ENCODE measurements at places on chromosomes 3 and 15. TPM values are rescaled to one million over a fixed set of nuclear protein-coding genes. Genes with fewer than 3 reads are reported as not detected.
A peak's percentile ranks its signal among the peaks of the same experiment; 100 is the strongest.

Gene PFN2
- 4.4 TPM for total RNA-seq

Gene HACD2
- total RNA-seq = 23.9 TPM

Gene ANKRD34C
- total RNA-seq = not detected

DNA sequence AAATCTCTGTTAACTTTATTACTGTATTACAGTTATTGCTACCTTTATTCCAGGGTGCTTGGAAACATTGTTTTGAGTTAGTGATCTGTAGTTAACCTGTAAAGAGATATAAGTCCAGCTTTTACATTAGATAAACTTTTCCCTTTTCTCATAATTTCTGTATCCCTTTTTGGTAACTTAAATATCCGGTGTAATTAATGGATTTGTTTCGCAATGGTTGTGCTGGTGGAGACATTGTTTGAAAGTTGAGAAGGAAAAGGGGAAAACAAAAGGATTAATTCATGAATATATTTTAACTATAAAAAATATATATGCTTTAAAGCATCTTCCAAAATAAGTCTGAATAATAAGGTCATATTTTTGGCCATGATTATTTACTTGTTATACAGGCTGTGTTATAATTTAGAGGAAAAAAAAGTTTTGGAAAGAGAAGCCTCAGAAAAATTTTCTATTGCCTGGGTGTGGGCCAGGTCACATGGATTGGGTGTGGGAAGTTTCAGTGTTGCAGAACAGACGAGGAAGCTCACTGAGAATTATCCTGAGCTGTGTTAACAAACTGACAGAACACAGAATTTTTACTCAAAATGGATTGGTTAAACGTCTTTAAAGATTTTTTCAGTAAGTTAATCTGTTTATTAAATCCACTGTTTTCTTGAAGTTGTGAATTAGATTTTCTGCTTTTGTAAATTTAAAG is 27.7 kb upstream of the IL20RB start:
- no peak overlapping the region for H3K4me3 ChIP-seq
- peaks cover 4% of the 10 kb centered on the region for H3K36me3 ChIP-seq
- H3K27ac ChIP-seq = no peak overlapping the region
- H3K4me1 ChIP-seq = peaks cover 44% of the 10 kb centered on the region
- no peak for DNase-seq
- no peaks in the 10 kb centered on the region for H3K27me3 ChIP-seq

DNA sequence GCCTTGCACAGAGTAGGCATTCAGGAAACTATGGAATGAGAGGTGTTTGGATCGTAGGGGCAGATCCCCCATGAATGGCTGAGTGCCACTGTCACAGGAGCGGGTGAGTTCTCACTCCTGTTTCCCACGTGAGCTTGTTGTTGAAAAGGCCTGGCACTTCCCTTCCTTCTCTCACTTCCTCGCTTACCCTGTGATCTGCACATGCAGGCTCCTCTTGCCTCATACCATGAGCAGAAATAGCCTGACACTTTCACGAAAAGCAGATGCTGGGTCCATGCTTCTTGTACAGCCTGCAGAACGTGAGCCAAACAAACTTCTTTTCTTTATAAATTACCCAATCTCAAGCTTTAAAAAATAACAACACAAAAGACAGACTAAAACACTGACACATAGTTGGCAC is 55.4 kb downstream of the AGBL1 start:
- no peaks in the 10 kb centered on the region for H3K4me1 ChIP-seq
- no peak overlapping the region for H3K4me3 ChIP-seq
- no peak overlapping the region for H3K27ac ChIP-seq
- H3K27me3 ChIP-seq = peaks cover 8% of the 10 kb centered on the region
- DNase-seq = no peak

GRCh38 chr15:82788496-82788895 is 17.4 kb downstream of the FSD2 start:
- H3K4me3 ChIP-seq = no peak overlapping the region
- no peak for DNase-seq
- no peaks in the 10 kb centered on the region for H3K27me3 ChIP-seq
- H3K36me3 ChIP-seq = no peaks in the 10 kb centered on the region

- peak; percentile 84 for DNase-seq
- H3K27me3 ChIP-seq = no peaks in the 10 kb centered on the region
- H3K4me1 ChIP-seq = peaks cover 43% of the 10 kb centered on the region
Observed at GRCh38 chr3:13414040-13414729, 5.9 kb downstream of the NUP210 start.

GRCh38 chr15:40238532-40239403 is at the start of gene PAK6:
Gene PAK6, plus strand, starts transcription at chr15:40239063. Its CDS starts 25,723 bp downstream, at chr15:40264786.
- no peaks in the 10 kb centered on the region for H3K36me3 ChIP-seq
- no peak within 1 kb of the TSS for H3K27ac ChIP-seq
- H3K4me3 ChIP-seq = peak within 1 kb of the TSS; percentile 40
- H3K27me3 ChIP-seq = peaks cover 10% of the 10 kb centered on the region
- peaks cover 4% of the 10 kb centered on the region for H3K4me1 ChIP-seq
